ENCODE measurements at places on chromosomes 5 and 9.

DNA sequence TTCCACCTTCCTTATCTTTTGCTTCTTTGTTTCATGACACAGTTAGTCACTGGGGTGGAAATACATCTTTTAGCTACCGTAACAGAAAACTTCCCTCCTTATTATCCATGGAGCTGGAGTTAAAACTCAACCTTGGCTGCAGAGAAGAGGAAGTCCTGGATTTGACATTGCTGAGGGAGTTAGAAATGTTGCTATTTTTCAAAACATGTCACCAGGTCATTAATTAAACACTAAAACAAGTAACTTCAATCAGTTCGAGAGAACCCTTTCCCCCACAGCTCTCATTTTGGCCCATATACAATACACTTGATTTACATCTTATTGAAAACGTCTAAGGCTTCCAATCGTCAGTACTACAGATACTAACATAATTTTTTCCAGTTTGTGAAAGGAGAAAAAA, 237.9 kb upstream of the CD180 start:
- no peak for DNase-seq

DNA sequence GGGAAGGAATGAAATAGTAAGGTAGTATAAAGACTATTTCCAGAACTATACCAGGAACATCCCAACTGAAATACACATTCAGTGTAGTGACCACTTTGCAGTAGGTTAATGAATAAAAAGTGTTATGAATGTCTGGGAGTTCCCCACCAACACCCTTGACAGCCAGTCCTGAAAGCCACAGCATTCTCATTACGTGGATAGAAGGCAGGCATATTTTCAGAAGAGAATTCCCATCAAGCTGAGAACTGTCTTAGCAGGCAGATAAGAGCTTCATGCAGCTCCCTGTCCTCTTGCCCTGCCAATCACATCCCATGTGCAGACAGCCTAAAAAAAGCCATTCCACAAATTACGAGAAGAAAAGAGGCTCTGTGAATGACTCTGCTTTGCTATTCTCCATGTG, 695.0 kb downstream of the DTWD2 start:
- no peak for DNase-seq

- DNase-seq, result no peak
These were observed 198.1 kb downstream of the NPR3 start for GRCh38 chr5:32909207-32909606.

DNA sequence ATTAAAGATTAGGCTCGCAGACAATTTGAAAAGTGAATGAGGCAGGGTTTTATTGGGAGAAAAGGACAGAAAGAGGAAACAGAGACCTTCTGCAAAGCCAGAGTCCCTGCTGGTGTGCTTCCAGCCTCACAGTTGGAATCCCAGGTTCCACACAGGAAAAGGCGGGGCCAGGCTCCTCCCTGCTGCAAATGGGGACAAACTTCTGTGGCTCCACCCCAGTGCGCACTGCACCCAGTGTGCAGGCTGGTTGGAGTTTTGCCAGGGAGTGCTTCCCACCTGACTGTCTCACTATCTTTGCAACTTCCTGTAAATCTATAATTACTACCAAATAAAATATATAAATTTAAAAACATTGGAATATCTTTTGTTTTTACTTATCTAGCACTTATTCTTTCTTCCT, 386.0 kb upstream of the GRIN3A start:
- no peak for DNase-seq

DNA sequence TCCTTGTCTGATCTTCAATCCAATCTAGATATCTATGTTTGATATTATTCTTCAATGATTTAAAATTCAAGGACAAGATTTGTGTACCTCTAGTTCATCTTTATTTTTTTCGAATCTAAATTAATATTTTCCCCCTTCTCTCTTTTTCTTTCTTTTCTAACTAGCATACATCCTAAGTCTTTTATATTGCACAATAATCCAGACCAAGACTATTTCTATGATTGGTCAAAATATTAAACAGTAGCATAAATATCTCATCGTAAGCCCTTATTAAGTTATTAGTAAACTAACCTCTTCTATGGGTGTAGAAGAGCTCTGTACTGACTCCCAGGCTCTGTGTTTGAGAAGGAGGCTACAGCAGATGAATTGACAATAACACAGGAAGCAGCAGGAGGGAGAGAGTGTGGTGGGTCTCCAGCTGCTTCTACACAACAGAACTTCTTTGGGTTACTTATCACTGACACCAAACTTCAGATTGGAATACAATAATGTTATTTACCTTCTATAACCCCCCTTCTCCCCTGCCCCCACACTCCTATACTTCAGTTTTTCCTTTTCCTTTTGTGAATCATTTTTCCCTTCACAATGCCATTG, 11.9 kb upstream of the PLCXD3 start:
- DNase-seq, result no peak

Data from T-helper 2 cell (primary cell).